Fibroblast of upper back skin (primary cell): ENCODE measurements at places on chromosomes 12 and 14.

- peak; percentile 64 for DNase-seq
Observed at GRCh38 chr14:36981832-36982529, 190.4 kb downstream of the SLC25A21 start.

DNA sequence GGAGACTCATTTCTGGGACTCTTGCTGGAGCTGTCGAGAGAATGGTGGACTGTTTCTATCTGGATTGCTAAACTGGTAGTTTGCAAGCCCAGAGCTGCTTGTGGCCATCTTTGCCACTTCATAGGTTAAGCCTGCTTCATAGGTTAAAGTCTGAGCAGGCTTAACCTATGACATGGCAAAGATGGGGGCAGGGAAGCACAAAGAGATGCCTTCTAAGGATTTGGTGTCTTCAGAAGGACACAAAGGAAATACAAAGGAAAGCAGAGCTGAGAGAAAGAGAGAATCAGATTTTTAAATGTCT lies 78.4 kb upstream of the MAX start:
- DNase-seq = no peak

DNA sequence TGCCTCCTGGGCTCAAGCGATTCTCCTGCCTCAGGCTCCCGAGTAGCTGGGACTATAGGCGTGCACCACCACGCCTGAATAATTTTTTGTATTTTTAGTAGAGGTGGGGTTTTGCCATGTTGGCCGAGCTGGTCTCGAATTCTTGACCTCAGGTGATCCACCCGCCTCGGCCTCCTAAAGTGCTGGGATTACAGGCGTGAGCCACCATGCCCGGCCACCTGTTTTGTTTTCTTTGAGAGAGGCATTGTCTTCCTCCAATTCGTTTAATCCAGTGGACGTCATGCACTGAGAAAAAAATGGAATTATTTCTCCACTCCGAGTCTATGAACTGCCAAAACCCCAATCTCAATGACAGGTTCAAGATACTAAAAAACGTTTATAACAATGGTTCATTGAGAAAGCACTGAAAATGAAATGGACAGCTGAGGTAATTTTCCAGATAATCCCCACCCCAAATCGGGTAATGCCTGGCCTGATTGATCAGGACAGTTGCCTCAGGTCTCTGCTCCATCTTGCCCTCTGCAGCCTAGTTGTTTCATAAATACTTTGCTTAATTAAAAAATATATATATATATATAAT lies 132.7 kb upstream of the PARP11 start:
- no peak for DNase-seq

DNA sequence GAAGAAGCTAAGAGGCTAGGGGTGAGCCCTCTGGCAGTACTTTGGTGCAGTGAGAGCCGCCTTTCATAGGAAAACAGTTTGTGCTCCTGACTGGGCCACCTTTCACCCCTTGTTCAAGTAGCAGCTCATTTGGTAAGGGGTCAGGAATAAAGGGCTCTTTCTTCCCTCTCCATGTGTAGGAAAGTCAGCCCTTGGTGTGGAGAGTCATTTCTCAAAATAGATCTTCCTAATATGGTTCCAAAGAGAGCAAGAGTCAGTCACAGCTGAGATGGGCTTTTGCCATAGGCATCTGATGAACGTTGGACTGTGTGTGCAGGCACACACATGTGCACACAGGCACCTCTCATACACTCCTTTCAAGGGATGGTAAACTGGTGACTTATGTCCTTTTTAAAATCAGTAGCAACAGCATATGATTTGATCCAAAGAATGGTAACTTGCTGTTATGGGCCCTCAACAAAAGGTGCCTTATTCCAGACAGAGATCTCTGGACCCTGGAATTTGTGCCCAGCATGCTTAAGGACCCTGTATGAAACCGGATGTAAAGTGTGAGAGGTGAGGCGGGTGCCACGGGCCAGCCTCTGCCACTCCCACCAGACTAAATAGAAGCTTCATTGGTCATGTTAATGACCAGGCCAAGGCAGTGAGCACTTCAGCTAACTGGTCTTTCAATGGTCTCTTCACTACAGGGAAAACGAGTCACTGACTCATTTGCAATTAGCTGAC lies 16.7 kb upstream of the RIC8B start:
- DNase-seq = no peak

DNA sequence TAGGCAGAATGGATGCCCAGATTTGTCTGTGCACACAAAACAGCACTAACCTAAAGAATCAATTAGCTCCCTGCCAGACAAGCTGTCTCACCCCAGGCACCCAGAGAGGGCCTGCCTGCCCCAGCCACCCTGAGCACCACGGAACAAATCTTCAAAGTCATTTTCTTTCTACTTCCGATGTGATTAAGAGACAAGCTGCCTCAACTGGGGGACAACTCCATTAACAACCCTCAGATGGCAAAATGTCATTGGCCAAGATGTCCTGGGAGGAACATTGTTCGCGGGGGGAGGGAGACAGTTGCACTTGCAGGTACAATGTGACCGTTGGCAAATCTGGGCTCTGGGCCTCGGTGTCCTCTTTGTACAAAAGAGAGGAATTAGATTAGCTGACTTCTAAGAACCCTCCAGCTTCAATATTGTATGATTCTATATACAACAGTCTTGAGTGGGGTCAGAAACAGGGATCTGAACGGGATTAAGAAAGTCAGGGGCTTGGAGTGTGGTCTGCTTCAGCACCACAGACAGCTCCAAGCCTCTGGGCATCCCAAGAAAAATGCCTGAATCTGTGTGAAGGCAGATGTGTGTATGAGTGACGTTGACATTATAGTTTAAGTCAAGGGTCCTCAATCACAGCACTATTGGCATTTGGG lies 42.8 kb upstream of the CMKLR1 start:
- peak; percentile 17 for DNase-seq

DNA sequence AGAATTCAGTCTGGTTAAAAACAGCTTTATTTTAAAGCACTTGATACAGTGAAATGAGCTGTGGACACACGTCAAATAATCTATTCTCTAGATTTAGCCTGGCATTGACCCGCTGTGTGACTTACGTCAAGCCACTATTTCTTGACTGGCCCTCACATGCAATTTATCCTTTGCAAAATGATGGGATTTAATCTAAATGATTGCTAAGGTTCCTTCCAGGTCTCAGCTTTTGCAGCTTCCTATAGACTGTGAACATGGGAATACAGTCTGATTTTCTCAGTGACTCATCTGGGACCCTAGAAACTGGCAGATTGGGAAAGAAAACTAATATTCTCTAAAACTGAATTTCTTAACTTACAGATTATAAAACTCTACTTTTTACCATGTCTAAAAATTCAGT lies 409.1 kb downstream of the RAD51B start:
- no peak for DNase-seq

DNA sequence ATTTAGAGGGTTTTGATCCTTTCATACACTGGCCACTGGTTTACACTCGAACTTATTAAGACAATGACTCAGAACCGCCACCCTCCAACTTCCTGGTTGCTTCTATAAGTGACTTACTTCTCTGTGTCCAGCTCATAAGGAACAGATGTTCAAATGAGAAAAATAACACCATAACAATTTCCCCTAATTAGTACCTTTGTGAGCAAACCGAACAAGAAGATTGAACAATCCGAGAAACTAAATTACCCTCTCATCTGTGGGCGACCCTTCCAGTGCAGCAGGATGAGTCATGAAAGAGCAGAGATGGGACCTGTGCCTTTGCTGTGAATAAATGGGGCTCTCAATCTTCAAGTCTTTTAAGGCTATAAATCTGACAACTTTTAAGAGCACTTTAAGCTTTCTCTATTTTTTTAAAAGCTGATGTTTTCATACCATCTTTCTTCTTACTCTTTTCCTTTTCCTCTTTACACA lies 146.8 kb upstream of the RASSF8 start:
- DNase-seq = peak; percentile 50

GRCh38 chr12:64729909-64730587 lies 29.2 kb downstream of the GNS start:
- no peak for DNase-seq

- no peak for DNase-seq
Observed at GRCh38 chr14:101506211-101506925, 54.9 kb upstream of the DIO3 start.

DNA sequence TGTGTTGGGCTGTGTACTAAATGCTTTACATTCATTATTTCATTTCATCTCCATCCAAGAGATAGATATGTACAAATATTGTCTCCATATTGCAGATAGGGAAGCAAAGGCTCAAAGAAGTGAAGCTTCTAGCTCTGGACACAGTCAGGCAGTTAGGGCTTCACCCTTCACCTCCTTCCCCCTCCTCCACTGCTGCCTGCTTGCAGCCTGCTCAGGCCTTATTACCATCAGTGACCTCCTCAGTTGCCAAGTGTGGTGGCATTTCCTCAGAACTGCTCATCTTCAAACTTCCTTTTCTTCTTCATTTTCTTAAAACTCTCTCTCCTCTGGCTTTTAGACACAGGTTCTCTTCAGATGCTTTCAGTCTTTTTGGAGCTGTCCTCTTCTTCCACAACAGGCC lies 4.7 kb upstream of the GPATCH2L start:
- DNase-seq = no peak

DNA sequence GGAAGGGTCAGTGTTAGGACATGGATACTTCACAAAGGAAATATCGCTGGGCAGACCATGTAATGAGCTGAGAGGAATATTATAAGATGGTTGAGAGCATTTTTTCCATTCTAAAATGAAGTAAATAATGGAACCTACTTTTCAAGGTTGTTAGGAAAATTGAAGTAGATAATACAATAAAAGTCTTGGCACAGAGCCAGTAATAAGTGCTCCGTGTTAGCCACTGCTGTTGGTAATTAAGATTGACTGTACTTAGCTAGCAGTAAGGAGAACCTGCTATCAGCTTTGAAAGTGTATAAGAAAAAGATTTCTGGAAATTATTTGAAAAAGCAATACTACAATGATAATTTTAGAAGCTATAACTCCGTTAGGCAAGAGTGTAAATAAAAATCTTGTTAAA lies 77.6 kb downstream of the SCAF11 start:
- no peak for DNase-seq

DNA sequence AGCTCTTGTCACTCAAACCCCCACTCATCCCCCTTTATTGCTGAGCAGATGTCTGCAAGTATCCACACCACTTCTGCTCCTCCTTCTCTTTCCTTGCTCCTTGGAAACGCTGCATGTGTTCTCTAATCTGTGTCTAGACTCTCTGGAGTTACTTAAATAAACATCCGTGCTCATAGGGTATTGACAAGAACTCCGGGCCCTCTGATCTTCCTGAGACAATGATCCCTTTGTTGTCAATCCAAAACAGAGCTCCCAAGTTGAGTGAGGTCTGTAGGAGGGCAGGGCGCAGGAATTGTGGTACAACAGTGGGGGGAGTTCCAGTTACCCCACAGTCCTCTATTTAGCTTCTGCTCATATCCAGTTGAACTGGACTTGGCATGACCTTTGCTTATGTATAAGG lies 489.0 kb downstream of the SNAPC1 start:
- no peak for DNase-seq

DNA sequence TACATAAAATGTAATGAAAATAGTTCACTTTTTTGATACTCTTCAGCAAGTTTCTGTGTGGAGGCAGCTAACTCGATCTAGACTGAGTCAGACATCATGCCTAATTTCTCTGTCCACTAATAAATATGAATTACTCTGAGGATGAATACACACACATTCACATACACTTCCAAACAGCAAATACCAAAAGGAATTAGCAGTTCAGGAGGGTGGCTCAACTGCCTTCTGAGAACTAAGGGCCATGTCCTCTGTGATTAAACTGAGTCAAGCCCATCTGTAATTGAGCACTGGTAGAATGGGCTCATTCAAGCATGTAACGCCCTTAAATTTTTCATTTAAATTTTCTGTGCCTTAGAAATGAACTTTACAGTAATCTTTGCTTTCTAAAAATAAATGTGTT lies 242.5 kb downstream of the AKAP6 start:
- no peak for DNase-seq

DNA sequence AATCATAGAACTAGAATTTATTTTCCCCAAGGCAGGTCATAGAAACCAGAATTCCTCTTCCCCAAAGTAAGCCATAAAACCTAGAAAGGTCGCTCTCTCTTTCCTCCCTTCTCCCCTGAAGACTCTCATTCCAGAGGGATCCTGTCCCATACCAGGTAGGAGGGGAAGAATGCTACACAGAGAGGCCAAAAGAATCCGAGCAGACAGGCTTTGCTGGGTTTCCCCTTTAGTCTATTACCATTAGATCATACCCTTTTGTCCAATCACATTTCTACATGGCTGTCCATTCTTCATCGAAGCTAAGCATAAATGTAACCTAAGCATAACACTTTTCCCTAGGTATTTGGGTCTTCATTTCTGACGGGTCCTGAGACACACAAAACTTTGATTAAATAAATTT lies 204.5 kb downstream of the SPTSSA start:
- DNase-seq = no peak

DNA sequence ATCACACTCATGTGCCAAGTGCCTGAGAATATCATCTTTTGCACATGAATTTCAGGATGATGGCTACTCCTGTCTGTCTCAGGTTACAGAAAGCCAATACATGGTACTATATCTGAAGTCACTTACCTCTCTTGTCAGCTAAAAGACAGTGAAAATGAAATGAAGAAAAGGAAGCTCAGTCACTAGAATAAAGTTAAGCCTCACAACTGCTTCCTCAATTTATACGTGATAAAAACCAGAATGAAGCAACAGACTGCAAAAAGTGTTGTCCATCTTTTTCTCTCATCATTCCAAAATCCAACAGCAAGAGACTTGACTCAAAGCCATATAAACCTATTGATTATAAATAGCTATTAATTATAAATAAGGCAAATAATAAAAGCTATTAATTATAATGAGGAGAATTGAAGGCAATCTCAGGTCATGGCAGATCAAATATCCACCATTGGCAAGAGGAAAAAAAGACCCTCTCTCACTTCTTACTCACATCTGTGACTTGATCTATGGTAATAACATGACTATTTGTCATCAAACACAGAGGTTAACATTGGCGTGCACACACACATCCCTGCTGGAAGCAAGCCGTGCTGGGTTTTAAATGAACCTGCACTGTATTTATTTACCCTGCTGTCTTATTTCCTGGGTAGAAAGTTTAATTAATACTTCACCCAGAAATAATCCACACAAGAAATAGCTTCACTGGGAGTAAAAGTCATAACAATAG lies 10.0 kb downstream of the NIN start:
- DNase-seq = no peak

DNA sequence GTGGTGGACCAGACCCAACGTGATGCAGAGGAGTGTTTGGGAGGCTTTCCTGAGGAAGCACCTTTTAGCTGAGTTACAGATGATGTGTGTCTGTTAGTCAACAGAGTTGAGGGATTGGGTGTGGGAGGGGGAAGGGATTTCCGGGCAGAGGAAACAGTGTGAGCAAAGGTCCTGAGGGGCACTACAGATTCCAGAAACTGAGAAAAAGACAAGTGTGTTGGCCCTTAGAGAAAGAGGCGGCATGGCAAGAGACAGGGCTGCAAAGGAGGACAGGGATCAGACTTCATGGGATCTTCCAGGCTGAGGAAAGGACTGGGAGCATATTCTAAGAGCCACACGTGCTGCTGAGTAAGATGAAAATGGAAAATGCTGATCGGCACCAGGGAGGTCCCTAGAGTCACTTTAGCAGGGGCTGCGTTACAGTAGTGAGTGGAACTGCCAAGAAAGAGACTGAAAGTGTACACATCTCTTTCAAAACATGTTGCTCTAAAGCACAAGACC lies 9.4 kb upstream of the RPS6KL1 start:
- no peak for DNase-seq

- no peak for DNase-seq
Observed at GRCh38 chr12:7207866-7208625, 18.6 kb downstream of the PEX5 start.
